Stimulated activated CD8-positive, alpha-beta memory T cell treated with anti-CD3 and anti-CD28 coated beads, Interleukin-7, amount 100 ng/mL, for 1 hour (primary cell): ENCODE measurements at places on chromosomes 7 and 10.

GRCh38 chr10:69636626-69637605, 6.9 kb downstream of the FAM241B start:
- DNase-seq = no peak

GRCh38 chr10:67841737-67842136, 3.7 kb upstream of the DNAJC12 start:
- DNase-seq = no peak

DNA sequence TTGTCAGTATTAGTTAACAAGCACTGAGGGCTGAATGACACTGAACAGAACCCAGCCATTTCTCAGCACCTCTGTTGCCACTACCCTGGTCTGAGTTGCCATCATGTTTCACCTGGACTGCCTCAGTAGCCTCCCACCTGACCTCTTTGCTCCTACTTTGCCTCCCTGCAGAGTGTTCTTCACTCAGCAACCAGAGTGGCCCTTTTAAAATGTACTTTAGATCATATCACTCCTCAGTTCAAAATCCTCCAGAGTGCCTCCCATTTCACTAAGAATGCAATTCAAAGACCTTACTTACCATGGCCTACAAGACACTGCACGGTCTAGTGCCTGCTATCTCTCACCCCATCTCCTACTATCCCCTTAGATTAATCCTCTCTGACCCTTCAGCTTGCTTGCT, 214.5 kb downstream of the AUTS2 start:
- DNase-seq = no peak

GRCh38 chr10:1061930-1062774, 6.0 kb downstream of the WDR37 start:
- no peak for DNase-seq

GRCh38 chr10:45548068-45548467, 124.5 kb downstream of the ZFAND4 start:
- DNase-seq = no peak

DNA sequence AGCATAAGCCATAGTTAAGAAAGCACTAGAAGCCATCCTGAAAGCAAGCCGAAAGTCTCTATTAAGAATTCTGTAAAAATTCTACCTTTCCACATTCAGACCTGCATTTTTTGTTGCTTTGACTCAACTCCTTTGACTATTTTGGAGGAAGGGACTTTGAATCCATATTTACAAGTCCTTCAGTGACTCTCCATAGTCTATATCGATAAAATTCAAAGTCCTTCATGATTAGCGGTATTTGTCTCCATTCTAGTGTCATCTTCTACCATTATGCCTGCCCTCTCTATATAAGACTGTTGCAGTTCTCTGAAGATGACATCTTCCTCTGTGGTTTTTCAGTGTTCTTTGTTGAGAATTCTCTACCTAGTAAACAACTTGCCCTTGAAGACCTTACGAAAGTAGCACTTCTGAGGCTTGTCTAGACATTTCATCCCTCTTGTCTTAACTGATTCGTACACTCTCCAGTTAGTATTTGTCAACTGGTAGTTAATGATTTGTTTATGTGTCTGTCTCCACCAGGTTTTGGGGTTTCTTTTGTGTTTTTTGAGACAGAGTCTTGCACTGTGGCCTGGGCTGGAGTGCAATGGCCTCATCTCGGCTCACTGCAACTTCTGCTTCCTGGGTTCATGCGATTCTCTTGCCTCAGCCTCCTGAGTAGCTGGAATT, 1.7 kb downstream of the CCSER2 start:
- DNase-seq = no peak
